ENCODE measurements at places on chromosomes 2 and 18.

- DNase-seq: no peak
These were observed 1.1 kb upstream of the TTC27 start for GRCh38 chr2:32626639-32627221.

GRCh38 chr18:55338978-55339650 lies 248.9 kb downstream of the TCF4 start:
- DNase-seq: no peak

GRCh38 chr2:97660775-97661389 lies 3.0 kb downstream of the ACTR1B start:
- no peak for DNase-seq

GRCh38 chr2:216792222-216793021 lies 67.4 kb downstream of the TNP1 start:
- no peak for DNase-seq

DNA sequence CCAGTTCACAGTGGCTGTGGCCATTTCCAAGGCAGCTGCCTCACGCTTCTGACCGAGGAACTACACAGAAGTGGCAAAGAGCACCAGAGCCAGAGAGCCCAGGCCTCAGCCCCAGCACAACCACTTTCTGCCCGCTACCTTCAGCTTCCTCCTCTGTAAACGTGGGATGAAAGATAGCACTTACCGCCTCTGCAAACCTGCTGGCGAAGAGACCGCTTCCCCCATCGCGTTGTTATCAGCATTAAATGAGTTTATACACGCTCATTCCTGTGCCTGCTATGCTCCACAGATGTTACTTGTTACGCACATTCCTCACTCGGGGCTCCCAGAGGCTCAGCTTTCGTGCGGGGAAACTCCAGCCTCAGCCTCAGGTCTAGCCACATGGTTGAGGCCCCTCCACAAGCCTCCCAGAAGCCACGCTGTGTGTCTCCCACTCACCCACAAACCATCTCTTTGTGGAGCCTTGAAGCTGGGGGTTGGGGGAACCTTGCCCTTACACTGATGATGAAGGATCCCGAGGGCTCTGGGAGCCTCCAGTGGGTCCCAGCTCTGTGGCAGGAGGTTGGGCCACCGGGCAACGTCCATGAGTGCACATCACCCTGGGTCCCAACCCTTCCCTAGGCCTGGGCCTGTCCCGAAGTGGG lies 63.3 kb upstream of the SMAD7 start:
- DNase-seq: no peak

GRCh38 chr2:96408616-96409015 lies 73.0 kb downstream of the NCAPH start:
- no peak for DNase-seq

- no peak for DNase-seq
These were observed 264.0 kb downstream of the MREG start for GRCh38 chr2:215749092-215749957.

DNA sequence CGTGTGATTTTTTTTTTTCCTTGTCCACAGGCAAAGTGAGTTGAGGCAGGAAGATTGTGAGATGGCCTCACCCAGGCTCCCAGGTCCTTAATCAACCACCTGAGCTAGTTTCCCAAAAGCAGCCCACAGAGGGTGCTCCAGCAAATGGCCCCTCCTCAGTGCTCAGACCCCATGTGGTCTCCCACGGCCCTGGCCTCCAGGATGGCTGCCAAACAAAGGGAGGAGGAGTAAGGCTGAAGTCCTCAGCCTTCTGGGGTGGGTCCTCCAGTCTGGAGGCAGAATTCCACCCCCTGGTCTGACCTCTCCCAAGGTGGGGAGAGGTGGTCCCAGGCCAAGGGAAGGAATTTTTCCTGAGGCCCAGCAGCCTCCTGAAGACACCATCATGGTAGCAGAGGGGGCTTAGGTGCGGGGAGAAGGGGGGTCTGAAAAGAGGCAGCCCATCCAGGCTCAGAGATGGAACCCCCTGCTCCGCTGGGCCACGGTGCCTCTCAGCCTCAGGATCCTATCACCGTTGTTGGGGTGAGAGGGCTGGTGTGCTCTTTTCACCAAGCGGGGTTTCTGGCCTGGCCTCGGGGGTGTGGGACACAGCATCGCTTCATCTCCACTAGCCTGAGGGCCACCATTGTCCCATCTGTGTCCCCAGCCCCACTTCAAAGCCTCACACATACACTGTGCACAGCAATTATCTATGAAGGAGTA lies 2.3 kb downstream of the NGEF start:
- no peak for DNase-seq

GRCh38 chr2:222984908-222985307 lies 67.1 kb upstream of the KCNE4 start:
- DNase-seq: no peak

GRCh38 chr2:178295906-178296305 lies 101.6 kb downstream of the OSBPL6 start:
- no peak for DNase-seq
